Motor neuron (in vitro differentiated cells): ENCODE measurements at places on chromosomes 4 and X. TPM values are rescaled to one million over a fixed set of nuclear protein-coding genes. Genes with fewer than 3 reads are reported as not detected.

GRCh38 chr4:71338846-71339593 lies at the start of gene SLC4A4:
SLC4A4 (plus strand) TSS chr4:71339020.
- no peak for ATAC-seq

GRCh38 chrX:44484607-44485146 lies 58.0 kb downstream of the FUNDC1 start:
- no peak for ATAC-seq

DNA sequence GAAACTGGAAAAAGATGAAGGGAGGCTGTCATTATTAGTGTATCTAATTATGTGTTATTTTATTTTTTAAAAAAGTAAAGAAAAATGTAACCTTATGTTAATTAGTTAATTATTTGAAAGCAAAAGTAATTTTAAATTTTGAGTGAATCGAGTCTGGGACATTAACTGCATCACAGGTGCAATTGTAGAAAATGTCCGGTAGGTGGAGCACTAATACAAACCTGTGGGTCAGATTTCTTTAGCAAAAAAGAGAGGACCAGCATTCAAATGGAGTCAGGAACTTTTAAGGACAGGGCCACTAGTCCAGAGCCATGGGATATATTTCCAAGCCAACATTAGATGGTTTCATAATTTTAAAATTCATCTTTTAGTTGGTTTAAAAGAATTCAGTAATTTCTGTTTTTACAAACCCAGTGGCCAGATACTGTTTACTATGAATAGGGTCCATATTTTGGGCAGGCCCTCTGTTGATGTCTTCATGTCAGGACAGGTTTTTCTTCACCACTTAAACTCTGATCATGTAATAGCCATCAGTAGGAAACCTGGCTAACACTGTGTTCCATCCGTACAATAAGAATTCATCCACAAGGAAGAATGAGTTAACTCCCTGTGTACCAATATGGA lies 27.2 kb downstream of the BST1 start:
- no peak for ATAC-seq

GRCh38 chr4:74692972-74693371 lies 101.4 kb downstream of the BTC start:
- ATAC-seq, result no peak

DNA sequence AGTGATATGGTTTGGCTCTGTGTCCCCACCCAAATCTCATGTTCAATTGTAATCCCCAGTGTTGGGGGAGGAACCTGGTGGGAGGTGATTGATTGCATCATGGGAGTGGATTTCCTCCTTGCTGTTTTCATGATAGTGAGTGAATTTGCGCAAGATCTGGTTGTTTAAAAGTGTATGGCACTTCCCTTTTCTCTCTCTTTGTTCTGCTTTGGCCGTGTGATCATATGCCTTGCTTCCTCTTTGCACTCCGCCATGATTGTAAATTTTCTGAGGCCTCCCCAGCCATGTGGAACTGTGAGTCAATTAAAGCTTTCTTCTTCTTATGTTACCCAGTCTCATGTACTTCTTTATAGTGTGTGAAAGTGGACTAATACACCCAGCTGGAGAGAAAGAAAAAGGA lies 113.0 kb upstream of the AADAT start:
- ATAC-seq, result no peak

- no peak for ATAC-seq
Observed at GRCh38 chrX:68234171-68234910, 199.0 kb downstream of the OPHN1 start.

DNA sequence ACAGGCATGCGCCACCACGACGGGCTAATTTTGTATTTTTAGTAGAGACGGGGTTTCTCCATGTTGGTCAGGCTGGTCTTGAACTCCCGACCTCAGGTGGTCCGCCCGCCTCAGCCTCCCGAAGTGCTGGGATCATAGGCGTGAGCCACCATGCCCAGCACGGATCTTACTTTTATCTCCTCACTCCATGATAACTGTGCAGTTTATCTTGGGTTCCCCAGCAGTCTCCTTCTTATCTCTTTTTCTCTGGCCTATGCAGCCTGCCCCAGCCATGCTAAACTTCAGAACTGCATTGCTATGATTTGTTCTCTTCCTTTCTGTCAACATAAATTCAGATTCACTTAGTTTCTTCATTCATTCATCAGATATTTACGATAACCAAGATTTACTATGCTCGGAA lies 22.4 kb downstream of the PAGE1 start:
- ATAC-seq, result no peak

DNA sequence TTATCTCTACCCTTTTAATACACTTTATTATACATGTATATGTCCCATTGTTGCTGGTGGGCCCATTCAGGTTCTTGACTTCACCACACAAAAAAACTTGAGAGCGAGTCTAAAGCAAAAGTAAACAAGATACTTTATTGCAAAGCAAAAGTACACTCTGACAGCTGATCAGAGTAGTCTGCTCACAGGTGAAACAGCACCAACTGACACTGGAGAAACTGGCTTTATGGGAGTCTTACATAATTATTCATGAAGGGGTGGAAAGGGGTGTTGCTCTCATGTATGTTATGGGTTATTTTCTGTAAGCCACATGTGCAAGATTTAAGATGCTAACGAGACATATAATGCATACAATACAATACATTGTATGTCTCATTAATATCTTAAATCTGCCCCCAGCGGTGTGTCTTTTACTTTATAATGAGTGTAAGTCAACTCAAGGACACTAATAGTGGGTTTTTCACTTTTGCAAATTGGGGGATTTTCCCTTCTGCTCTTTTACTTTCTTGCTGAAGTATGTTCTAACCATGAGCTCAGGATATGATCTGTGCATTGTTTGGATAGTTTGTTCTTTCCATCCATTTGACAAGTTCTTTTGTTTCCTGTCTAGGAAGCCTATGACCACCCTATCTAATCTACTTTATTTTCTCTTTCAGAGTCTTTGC lies 256.1 kb upstream of the ITM2A start:
- ATAC-seq, result no peak

DNA sequence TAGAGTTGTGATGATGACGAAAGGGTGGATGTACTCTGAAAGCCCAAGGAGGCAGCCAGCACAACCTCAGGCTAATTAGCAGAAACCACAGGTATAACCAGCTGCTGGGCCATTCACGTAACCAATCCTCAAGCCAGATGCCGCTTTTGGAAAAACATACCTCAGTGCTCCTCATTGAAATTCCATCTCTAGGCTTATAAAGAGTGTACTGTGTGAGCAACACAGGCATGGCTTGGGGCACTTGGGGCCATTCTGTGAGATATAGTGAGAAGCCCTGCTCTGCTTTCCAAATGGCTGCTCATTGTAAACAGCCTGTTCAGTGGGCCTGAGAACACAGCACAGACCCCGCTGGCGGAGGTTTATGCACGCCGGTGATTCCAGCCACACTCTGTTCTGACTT lies 182.1 kb upstream of the HHIP start:
- no peak for ATAC-seq

- ATAC-seq, result no peak
Observed at GRCh38 chrX:41665686-41666085, 23.1 kb upstream of the GPR34 start.

DNA sequence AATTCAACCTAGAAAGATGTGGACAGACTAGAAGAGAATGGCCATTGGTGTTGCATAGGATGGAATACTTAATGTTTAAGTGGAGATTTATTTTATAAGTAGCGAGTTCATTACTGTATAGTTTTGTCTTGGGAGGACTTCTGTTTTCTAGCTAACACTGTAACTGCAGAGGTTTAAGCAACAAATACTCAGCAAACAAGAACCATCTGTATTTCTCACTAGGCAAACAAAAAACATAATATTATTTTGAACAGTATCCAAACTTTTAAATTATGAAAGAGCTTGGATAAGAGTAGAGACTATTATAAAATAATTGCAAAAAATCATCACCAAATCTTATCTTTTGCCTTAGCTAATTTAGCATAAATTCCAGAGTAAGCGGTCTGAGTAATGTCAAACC lies 121.1 kb downstream of the GLRA3 start:
- ATAC-seq, result no peak

GRCh38 chr4:150224896-150225591 lies 146.8 kb downstream of the DCLK2 start:
- no peak for ATAC-seq

DNA sequence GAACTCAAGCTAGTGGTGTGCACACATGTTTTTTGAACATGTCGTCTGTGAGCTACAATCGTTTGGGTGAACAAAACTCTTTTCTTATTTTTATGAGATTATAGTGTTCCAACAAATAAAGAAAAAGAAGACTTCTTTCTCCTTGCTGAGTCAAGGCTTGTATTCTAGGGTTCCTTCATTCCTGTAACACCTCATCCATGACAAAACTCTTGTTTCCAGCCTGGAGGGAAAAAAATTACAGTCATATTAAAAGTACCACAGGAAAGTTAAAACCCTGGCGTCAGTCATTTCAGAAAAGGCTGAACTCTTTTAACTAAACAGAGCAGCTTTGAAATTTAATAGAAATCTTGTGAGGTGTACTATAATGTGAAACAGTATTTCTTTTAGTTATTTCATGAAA lies 79.2 kb upstream of the BOD1L1 start:
- ATAC-seq, result no peak

GRCh38 chr4:183438458-183439113 lies 5.8 kb upstream of the CDKN2AIP start:
- ATAC-seq, result no peak

GRCh38 chr4:111126340-111126739 lies 503.5 kb upstream of the PITX2 start:
- ATAC-seq, result no peak

GRCh38 chr4:41410049-41410448 lies 127.9 kb upstream of the LIMCH1 start:
- ATAC-seq, result no peak

DNA sequence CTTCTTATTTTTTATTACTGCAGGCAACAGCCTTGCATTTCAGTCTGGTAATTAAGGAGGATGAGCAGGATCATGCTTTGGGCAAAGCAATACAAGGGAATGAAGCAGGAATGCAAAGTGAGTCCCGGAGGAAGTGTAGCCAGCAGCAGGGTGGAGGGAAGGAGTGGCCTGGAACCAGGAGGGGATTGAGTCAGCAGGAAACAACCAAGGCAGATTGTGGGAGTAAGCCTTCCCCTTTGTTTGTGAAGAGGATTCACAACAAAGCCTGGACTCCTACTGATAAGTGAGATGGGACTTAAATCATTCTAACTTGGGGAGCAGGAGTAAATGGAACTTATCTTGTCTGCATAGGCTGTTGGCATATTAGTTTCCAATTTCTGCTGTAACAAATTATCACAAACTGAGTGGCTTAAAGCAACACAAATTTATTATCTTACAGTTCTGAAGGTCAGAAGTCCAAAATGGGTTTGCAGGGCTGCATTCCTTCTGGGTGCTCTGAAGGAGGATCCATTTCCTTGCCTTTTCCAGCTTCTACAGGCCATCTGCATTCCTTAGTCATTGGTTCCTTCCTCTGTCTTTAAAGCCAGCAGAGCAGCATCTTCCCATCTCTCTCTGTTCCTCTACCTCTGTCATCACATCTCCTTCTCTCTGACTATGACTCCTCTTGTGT lies 93.2 kb upstream of the AP1S2 start:
- peak; percentile 26 for ATAC-seq

The MAOA gene
- 4.2 and 4.3 TPM in 2 replicates for total RNA-seq

The NSUN7 gene
- total RNA-seq, result 2.1 and 3.2 TPM in 2 replicates

The LUZP4 gene
- not detected in 2 replicates for total RNA-seq

The PHKA1 gene
- total RNA-seq, result 6.5 and 6.6 TPM in 2 replicates

The RPGR gene
- total RNA-seq, result 20.7 and 25.7 TPM in 2 replicates

The DTHD1 gene
- not detected in 2 replicates for total RNA-seq

The CT45A10 gene
- not detected in 2 replicates for total RNA-seq

The MAGEB3 gene
- total RNA-seq, result not detected in 2 replicates

The PF4V1 gene
- total RNA-seq, result not detected in 2 replicates

The CYSLTR1 gene
- 0.25 TPM in 1 of 2 replicates, not detected in the other for total RNA-seq
